ENCODE measurements at places on chromosomes 1 and 21. TPM values are rescaled to one million over a fixed set of nuclear protein-coding genes. Genes with fewer than 3 reads are reported as not detected.

The HDGF gene
- 249 TPM for total RNA-seq

The GRHL3 gene
- not detected for total RNA-seq

The AADACL3 gene
- not detected for total RNA-seq

The GJC2 gene
- total RNA-seq, result 0.79 TPM

The ZNF695 gene
- 0.48 TPM for total RNA-seq

The FBXO2 gene
- 1.7 TPM for total RNA-seq

The RNU1-1 gene
- 1,622 TPM for total RNA-seq

The PRAMEF14 gene
- total RNA-seq, result not detected

The IL10 gene
- 38.4 TPM for total RNA-seq

The PRR9 gene
- not detected for total RNA-seq

The MARK1 gene
- total RNA-seq, result not detected

DNA sequence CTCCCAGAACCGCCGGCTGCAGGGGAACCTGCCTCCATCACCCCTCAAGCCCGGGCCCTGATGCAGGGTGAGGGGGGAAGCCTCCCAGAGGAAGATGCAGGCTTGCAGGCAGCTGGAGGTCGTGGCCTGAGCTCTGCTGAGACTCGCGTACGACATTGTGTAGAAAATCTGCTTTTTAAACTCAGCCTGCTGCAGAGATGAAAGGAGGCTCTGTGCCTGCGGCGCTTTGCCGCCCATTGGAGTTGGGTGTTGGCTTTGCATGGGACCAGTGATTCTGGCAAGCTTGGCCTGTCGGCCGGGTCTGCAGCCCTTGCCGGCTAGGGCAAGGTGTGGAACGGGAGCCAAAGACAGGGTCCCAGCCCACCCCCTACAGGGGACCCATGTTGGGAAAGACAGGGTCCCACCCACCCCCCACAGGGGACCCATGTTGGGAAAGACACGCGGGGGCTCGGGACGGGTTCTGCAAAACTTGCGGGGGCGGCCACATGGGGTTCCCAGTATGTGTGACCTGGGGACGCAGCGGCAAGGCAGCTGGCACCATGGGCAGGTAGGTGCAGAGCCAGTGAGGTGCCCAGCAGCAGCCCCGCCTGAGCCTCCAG, 55.6 kb downstream of the SLX9 start:
- DNase-seq, result no peak

DNA sequence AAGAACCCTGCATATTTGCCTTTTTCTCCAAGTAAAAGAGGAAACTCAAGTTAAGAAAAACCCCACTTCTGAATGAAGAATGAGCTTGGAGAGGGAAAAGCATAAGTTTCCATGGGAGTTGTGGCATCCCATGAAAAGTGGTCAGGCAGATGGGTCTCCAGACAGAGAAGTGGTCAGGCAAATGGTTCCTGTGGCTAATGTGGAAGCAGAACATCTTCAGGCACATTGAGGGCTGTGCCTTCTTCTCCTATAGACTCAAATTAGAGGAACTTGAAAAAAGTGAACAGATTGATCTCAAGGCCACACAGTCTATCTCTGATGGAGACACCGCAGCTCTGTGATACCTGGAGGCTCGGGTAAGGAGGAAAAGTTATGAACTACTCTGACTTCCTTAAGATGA, 55.7 kb upstream of the KIRREL1 start:
- no peak for DNase-seq

GRCh38 chr21:44454747-44455523, at the start of gene LRRC3:
LRRC3 (plus strand) TSS chr21:44455510; CDS start chr21:44456645, 1,135 bp downstream.
- peak; percentile 77 for DNase-seq

DNA sequence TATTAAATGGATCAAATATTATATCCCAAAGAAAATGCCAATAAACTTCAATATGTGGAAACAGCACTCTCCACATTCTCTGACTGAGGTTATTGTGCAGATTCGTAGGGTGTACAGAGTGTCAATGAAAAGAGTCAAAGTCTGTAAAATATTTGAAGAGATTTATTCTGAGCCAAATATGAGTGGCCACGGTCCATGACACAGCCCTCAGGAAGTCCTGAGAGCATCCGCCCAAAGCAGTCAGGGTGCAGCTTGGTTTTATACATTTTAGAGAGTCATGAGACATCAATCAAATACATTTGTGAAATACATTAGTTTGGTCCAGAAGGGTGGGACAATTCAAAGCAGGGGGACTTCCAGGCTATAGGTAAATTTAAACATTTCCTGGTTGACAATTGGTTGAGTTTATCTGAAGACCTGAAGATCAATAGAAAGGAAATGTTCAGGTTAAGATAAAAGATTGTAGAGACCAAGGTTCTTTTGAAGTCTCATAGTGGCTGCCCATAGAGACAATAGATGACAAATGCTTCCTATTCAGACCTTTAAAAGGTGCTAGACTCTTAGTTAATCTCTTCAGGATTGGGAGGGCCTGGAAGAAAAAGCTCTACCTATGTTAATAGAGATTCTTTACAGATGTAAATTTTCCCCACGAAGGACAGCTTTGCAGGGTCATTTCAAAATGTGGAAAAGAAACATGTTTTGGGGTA, 569.5 kb downstream of the MATN1 start:
- DNase-seq, result no peak

- DNase-seq, result no peak
Observed at GRCh38 chr1:246417813-246418564, 89.1 kb downstream of the SMYD3 start.

- no peak for DNase-seq
Observed at GRCh38 chr1:222136869-222137268, 395.0 kb upstream of the DUSP10 start.

- peak; percentile 79 for DNase-seq
Observed at GRCh38 chr1:209747580-209748262, 8.1 kb upstream of the TRAF3IP3 start.

- DNase-seq, result no peak
Observed at GRCh38 chr1:187264995-187265602, 436.4 kb downstream of the PLA2G4A start.

DNA sequence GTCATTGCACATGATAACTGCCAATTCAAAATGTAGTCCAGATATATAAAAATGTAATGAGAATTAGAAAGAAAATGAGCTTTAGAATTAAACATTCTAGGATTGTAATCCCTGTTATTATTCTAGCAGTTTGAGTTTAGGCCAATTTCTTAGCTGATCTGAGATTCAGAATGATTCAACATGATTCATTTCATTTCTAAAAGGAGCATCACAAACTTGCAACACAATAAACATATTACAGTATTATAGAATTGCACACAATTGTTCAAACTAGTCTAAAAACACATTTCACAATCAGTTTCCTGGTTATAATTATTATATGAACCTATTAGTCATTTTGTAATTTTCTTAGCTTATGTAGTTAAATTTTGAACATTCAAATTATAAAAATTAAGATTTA, 43.3 kb upstream of the TSHB start:
- no peak for DNase-seq

DNA sequence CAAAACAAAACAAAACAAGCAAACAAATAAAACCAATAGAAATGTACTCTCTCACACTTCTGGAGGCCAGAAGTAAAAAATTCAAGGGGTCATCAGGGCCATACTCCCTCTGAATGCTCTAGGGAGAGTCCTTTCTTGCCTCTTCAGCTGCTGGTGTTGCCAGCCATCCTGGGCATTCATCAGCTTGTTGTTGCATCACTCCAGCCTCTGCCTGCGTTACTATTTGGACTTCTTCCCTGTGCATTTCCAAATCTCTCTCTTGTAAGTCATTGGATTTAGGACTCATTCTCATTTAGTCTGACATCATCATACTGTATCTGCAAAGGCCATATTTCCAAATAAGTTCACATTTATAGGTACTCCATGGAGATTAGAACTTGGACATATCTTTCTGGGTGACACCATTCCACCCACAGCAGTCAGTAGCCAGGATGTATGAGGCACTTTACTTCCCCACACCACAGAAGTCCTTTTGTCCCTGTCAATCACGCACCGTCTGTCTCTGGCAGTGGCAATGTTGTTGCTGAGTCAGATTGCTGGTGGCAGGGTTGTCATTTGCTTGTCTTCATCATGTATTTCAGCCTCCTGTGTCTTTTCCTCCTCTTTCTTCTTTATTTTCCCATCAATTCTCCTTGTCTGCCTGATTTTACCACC, 151.0 kb upstream of the KCNJ6 start:
- DNase-seq, result no peak

DNA sequence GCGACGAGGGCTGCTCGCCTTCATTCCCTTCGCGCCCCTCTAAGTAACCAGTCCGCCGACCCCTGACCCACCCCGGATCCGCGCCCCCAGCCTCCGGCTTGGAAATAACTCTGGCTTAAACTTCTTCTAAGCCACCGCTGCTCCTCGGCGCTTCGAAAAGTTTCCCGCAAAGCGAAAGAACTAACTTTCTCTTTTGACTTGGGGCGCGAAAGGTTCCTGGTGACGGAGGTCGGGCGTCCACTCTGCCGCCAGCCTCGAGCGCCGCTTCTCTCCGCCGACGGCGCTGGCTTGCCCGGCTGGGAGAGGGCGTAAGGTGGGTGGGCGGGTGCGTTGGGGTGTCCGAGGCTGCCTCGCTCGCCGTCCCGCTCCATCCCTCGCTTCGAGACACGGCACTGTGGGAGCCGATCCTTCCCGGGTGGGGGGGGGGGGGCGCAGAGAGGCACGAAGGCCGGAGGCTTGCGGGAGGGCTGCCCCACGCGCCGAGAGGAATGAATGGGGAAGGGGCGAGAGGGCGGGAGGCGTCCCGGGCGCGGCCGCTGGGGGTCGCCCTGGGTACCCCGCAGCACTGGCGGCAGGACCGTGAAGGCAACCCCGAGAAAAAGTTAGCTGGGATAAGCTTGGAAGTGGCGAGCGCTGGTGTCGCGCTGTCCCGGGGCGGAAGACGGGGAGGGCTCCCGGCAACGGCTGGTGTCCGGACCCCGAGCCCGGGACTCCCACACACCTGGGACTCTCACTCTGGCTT, 569 bp downstream of the ATF3 start:
- peak; percentile 40 for DNase-seq

GRCh38 chr1:151371370-151372057, 991 bp downstream of the SELENBP1 start:
- no peak for DNase-seq

DNA sequence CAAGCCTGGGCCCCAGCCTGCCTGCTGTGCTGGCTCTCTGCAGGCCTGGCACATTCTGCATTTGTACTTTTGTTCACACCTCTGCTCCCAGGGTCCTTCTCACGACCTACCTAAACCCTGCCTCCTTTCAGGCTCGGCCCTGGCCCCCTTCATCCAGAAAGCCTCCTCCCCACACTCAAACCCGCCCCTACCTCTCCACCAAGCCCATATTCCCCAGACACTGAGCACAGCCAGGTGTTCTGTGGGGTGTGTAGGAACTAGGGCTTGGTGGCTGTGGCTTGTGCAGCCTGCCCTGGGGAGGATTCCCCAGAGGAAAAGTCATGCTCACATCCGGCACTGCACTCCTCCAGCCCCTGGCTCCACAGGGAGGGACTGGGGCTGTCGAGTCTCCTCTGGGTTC, 8.2 kb upstream of the MIXL1 start:
- DNase-seq, result no peak

DNA sequence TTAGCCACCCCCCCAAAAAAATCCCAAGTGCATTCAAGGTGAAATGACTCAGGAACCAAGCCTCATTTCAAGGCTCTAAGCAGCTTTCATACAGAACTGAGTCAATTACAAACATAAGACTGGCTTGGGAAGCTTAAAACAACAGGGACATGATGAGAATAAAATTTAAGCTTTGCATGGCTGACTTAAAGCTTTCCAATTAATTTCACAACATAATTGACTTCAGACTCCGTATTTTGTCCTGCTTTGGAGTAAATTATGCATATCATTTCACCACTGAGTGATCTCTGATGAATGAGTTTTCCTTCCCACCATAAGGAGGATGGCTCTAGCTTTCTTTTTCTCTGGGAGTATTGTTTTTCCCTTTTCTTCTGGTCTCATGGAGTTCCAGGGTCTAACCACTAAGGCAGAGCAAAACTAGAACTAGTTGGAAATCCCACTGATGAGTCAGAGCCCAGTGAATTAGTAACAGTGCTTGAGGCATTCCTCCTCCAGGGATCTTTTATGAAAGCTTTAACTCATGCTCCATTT, 72.8 kb downstream of the XCL2 start:
- no peak for DNase-seq

DNA sequence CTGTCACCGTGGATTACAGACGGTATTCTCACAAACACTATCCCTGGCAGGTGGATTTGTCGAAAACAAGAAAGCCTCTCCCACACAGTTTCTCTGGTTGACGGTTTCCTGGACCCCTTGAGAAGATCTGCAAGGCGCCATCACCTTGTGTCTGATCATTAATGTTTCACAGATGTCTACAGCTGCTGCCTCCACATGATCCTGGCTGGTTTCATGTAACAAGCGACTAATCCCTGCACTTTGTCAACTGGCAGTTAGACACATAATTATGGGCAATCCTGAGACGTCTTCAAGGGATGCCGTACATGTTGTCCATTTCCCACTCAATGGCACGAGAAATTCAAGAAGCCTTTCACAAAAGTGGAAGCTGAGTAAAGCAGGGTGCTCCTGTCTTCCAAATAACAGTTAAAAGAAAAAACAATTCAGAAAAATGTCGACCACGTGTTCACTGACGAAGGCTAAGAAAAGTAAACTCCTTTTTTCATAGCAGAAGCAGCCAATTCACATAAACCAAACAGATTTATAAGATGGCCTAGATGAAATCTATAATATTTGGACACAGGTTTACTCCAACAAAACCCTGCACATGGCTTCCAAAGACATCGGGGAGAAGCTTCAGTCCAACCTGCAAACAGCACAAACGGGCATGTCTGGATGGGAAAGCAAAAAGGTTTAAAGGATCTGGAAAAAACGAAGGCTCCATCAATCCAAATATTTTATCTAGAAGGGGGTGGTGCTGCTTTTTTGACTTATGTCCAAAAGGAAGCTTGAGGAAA, 52.2 kb downstream of the CAPZB start:
- no peak for DNase-seq

DNA sequence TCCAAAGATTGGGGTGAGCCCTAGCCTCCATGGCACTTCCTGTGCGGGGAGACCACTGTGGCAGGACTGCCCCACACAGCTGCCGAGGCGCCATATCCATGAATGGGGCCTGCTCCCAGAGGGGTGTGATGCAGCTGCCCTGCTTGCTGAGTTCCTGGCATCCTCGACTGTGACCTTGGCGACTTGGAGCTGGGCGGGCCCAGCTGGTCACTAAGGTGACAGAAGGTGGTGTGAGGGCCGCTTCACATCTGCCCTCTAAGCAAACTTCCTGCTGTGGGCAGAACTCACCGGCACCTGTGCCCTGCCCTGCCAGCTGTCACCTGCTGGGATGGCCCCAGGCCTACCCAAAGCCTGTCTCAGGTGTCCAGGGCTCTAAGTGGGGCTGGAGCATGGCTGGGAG, 9.0 kb downstream of the TMEM61 start:
- DNase-seq, result no peak

DNA sequence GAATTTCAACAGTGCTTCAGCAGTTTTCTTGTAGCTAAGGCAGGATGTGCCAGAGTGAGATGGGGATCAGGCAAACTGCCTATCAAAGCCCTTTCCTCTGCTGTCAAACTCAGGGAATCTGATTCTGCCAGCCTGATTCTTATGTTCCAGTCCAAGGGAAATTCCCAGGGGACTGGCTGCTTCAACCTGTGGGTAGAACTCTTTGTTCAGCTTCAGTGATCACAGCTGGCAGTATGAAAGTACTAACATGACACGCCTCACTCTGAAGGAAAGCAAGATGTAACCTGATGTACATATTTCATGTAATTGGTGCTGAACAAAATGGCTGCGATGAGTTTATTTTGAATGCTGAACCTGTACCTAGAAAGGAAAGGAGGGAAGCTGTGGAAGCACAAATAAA, 40.1 kb upstream of the SLC5A9 start:
- DNase-seq, result no peak

All from activated T-cell treated with anti-CD3 and anti-CD28 coated beads, Interleukin-2, amount 50 U/mL, for 4 hours (primary cell).